ENCODE measurements at places on chromosomes 3 and 15. TPM values are rescaled to one million over a fixed set of nuclear protein-coding genes. Genes with fewer than 3 reads are reported as not detected.

DNA sequence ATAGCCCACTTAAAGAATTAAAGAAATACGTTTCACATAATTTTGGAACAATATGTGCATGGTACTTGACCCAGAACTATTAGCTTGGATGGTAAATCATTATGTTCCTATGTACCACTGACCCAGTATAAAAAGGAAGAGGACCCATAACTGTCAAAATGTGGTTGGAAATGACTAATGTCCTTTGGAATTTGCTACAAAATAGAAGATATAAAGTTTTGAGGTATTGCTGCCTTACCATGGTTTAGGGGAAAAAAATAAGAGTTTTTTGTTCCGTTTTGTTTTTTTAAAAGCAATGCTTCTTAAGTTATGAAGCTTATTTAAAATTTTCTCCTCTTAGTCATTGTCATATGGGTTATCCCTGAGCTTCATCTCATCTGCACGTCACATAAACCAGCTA, 15.8 kb upstream of the TFDP2 start:
- H3K27me3 ChIP-seq = no peaks in the 10 kb centered on the region
- no peaks in the 10 kb centered on the region for H3K4me1 ChIP-seq
- no peak for DNase-seq
- no peak overlapping the region for H3K4me3 ChIP-seq

DNA sequence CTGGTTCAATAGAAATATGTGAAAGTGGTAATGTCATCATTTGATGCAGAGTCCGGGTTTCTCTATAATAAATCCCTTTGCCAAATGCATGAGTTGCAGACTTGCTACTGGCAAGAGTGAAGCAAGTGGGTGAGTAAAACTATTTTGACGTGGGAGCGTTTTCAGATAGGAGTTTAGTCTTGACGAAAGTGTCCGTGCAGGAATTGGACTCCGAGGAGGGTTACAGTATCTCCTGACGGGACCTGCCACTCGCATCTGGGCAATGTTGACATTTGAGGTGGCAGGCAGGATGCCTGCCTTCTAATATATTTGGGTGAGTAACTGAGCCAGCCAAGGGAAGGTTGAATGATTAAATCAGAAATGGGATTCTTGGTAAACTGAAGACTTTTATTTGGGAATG, 16.0 kb downstream of the CDV3 start:
- H3K4me3 ChIP-seq = no peak overlapping the region
- H3K27me3 ChIP-seq = no peaks in the 10 kb centered on the region
- no peak for DNase-seq
- H3K27ac ChIP-seq = no peak overlapping the region

- no peak overlapping the region for H3K4me3 ChIP-seq
- H3K4me1 ChIP-seq = no peaks in the 10 kb centered on the region
- H3K36me3 ChIP-seq = no peaks in the 10 kb centered on the region
- no peak for DNase-seq
- H3K27ac ChIP-seq = no peak overlapping the region
These were observed 176.5 kb upstream of the PLSCR5 start for GRCh38 chr3:146781606-146782005.

The RHOV gene
- total RNA-seq = 0.30 TPM

The MTFMT gene
- 15.2 TPM for total RNA-seq

Measured in aorta (tissue), 5 donors.